A673 (cell line): ENCODE measurements at places on chromosomes 4 and X.

DNA sequence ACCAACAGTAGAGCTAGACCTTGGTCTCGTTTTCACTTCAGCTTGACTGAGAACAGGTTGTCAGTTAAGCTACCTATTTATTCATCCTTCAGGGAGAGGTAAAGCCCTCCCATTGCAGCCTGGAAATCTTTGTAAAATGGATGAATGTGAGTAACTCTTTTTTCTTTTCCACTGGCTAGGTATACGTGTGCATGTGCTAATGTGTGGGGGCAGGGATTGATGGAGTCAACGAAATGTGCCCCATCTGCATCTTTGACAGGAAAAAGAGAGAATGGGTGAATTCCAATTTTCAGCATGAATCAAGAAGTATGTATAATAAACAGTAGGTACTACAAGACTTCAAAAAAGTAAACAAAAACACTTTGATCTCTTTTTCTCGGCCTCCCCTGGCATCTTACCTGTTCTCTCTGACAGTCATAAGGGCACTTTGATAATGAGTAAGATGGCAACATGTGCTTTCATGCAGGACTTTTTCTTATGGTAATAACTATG is at the start of gene IL21:
Gene IL21 (minus strand): TSS at position 51 of the 492 bp plus-strand sequence. CDS start 55 bp downstream, outside the sequence.
- no peak for DNase-seq

GRCh38 chr4:3851211-3851610 is 85.0 kb downstream of the ADRA2C start:
- peak; percentile 48 for DNase-seq

DNA sequence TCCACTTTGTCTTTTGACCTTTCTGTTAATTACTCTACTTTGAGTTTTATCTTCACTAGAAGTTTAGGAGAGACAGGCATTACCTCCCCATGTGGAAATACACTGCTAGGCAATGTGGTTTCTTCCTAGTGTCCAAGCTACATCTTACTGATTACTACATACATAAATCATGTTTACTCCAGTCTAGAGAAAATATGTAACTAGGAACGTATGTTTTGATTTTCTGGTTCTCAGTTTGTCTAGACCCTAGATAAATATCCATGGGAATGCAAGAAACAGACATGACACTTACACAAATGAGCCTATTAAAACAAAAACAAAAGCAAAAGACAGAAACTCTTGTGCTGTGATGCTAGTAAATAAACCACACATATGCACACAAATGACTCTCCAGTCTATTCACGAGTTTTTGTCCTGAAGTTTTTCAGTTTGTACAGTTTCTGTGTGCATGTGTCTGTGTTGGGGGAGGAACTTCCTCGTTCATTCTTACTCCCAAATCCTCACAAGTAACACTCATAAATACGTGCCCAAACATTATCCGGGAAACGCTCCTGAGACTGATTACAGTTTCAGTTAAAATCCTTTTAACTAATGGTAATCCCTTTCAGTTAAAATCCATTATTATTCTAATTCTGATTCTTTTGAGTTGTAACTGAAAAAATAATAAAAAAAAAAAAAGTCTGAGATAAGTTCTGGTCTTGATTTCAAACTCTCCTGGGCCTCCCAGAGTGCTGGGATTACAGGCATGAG is 283.5 kb upstream of the FTHL17 start:
- DNase-seq = no peak

DNA sequence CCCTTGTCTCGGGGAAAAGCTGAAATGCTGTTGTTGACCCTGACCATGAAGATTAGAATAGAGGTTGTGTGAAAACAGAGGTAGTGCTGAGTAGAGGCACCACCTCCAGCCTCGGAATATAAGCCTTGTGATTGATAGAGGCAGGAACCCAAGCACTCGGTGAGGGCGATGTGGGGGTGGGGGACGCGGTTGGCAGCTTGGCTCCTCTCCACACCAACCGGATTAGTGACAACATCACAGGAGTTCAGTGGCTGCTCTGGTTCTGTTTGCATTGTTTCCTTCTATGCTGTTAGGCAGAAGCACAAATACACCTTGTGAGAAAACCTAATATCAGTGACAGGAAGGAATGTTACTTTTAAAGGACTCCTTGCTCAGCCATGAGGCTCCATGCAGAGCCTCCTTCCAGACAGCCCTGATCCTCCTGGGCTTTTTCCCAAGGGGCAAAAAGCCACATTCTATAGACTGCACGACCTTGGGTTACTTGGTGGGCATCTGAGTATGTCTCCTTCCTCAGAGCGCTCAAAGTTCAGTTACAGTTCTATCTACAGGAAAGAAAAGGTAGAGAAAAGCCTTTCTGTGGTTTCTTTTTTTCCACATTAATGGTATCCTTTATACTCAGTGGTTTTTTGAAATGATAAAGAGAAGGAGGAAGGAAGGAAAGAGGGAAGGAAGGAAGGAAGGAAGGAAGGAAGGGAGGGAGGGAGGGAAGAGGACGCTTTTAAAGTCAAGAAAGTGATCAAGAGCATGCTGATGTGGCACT is 150.4 kb upstream of the NOCT start:
- peak; percentile 53 for DNase-seq

DNA sequence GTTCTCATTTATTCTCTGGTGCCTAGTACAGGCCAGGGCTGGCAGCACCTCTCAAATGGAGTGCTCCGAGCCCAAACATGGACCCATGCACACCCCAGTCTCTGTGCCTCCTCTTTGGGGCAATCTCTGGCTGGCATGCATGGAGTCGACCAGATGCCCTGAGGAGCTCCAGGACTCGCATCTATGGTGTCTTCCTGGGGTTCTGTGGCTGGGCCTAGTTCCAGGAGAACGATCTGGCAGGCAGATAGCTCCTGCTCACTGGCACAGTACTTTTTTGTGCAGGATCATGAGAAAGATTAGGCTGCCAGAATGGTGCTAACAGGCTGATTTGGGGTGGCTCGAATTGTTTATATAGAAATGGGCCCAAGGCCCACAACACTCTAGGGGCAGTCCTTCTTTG is 72.0 kb upstream of the PJA1 start:
- no peak for DNase-seq

GRCh38 chr4:24589448-24589847 is 5.1 kb upstream of the DHX15 start:
- DNase-seq = no peak

DNA sequence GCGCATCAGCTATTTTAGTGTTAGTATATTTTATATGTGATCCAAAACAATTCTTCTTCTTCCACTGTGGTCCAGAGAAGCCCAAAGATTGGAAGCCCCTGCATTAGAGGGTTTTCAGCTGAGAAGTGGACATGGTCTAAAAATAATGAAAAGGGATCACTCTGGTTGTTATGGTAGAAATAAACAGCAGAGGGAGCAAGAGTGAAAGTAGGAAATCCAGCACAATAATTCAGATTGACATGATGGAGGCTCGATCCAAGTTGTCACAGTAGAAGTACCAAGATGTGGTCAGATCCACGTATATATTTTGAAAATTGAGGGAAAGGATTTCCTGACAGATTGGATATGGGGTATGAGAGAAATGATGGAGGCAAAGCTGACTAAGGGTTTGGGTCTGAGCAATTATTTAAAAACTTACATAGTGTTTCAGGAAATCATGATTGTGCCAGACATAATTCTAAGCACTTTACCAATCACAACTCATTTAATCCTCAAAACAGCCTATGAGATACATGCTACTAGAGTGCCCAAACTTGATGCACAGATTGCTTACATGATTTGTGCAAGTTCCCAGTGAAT is 17.0 kb upstream of the TMEM144 start:
- peak; percentile 70 for DNase-seq

DNA sequence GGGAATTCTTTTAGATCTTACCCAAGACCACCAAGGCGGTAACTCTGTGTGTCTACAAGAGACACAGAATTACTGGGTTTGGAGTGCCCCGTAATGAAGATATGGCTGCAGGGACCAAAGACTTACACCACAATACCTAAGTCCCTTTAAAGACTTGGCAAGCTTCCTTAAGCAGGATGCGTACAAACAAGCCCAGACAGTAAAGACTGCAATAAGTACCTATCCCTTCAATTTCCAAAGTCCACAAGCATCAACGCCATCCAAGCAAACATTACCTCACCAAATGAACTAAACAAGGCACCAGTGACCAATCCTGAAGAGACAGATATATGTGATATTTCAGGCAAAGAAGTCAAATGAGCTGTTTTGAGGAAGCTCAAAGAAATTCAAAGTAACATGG is 42.3 kb upstream of the RNF128 start:
- DNase-seq = no peak

- no peak for DNase-seq
Observed at GRCh38 chr4:87851953-87852352, 19.2 kb downstream of the MEPE start.

DNA sequence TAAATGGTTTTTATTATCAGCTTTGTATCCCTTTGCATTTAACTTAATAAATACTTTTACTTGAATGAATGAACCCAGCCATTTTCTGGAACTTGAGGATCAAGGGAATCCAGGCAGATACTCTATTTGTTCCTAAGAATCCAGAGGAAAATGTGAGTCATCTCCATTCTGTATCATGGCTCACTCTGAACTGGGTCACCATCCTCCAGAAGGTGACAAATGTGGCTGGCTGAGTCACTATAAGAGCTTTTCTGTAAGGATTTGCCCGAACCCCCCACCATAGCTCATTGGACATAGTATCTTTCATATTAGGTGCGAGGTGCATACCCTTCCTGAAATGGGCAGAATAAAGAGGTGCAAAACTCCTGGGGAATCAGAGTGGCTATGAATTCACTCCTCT is 25.8 kb downstream of the RTL9 start:
- no peak for DNase-seq

- no peak for DNase-seq
Observed at GRCh38 chrX:101393530-101394305, 2.9 kb downstream of the RPL36A start.

DNA sequence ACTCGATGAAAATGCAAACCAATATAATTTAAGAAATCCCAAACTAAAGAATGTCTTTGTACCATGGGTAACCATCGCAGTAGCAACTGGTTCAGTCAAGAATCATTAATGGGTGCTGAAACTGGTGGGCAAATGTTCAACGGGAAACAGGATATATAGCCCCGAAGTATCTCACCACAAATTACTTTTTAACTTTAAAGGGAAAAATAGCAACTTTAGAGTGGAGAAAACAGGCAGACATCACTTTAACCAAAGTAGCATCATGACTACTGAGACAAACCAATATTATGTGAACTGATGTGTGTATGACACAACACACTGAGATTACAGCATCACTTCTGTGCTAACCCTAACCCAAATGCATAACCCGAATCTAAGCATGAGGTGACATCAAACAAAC is 33.8 kb upstream of the SLAIN2 start:
- no peak for DNase-seq

- DNase-seq = no peak
Observed at GRCh38 chr4:159204566-159204965, 101.7 kb downstream of the RAPGEF2 start.

- no peak for DNase-seq
Observed at GRCh38 chr4:6324461-6324998, 54.9 kb downstream of the WFS1 start.

GRCh38 chr4:37001688-37002436 is 242.7 kb upstream of the NWD2 start:
- DNase-seq = no peak

GRCh38 chr4:153622778-153623240 is 61.3 kb upstream of the TLR2 start:
- DNase-seq = no peak

DNA sequence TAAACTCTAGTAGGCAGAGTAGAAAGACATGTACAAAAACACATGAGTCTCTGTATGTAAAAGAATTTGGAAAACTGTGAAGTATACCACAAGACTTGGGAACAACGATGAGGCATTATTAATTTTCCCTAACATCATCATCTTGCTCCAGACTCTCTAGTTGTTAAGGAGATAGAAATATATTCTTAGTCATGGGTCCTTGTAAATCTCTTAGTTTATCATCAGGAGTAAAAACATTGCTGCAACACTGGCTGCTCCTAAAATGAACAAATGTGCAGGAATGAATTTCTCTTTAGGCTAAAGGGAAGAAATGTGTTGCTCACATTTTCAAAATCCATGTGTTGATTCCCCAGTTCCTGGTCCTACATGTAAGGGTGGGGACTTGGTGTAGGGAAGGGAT is 384.6 kb downstream of the STIM2 start:
- no peak for DNase-seq

GRCh38 chr4:81096566-81096965 is 66.1 kb downstream of the BMP3 start:
- DNase-seq = no peak

GRCh38 chr4:125400756-125401155 is 86.0 kb downstream of the FAT4 start:
- no peak for DNase-seq

- DNase-seq = peak; percentile 1
Observed at GRCh38 chrX:123361371-123361770, 177.3 kb downstream of the GRIA3 start.

DNA sequence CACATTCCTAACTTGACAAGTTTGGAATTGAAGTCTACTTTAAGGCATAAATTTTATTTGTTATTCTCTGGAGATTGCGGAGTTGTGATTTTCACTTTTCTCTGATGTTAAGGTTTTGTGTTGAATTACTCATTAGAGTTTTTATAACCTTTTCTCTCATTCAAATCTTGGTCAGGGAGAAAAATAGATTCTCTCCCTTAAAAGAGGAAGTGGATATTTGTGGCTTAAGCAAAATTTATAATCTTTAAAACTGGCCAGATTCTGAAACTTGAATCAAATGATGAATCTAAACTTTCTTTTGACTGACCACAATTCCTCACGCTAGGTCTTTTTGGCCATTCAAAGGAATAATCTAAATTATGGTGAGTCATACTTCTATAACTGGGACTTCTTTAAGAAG is 361.4 kb downstream of the TEX13C start:
- no peak for DNase-seq

DNA sequence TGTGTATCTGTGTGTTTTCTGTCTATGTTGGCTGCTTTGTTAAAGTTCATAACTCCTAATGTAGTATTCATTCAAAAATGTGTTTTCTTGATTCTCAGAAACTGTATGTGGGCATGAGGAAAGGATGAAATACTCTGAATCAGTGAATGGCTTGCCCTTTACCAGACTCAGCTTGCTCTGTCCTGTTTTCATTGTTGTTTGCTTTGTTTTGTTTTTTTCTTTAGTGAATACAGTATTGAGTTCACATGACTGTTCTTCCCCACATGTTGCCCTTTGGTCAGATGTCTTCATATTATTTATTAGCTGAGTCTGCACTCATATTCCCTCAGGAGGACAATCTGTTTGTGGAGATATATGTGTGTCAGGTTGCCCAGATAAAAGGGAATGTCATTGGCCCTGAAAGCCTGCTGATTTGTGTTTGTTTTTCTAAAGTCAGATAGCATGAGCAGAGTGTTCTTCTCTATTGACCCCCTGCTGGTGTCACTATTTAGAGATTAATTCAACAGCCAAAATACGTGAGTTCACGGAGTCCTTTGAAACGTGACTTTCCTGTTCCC is 1184.4 kb downstream of the RPA4 start:
- no peak for DNase-seq
